RPMI8226 (cell line): ENCODE measurements at places on chromosomes 1 and 21.

DNA sequence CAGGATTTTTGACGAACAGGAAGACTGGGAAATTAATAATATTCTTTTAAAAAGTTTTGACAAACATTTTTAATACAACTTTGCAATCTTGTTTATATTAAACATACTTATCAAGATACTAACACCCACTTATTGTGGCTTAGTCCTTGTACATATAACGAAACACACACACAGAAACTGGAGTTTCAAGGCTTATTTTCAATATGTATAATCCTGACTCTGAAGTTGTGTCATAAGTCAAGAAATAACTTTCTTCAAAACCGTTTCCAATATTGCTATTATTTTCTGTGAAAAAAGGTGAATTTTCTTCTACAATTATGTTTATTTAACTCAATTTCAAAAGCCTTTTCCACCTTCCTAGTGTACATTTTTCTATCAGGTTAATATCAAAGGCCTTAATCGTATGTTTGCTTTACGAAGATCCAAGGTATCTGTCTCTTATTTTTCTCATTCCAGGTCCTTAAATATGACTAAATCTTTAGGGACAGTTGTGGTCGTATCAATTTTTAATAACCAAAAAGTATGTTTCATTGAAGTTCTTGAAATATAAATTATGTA is 1.8 kb downstream of the CDKN2C start:
- no peak for DNase-seq

GRCh38 chr1:107264561-107264960 is 123.7 kb downstream of the NTNG1 start:
- DNase-seq: no peak

DNA sequence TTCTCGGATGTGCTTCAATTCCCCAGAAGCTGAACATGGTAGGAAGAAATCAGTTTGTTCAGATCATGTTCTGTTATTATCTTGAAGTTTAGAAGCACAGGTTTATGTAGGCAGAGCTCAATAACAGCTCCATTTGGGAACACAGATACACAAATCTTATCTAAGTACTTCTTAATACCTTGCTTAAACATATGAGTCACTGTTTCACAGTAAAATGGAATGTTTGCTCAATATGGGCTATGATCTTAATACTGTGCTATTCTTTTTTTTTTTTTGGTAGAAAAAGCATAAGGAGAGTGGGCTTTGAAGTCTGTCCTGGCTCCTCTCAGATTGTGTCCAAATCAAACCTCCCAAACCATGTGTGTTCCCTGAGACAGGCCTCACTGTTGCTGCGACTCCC is 13.4 kb downstream of the PROK1 start:
- DNase-seq: no peak

DNA sequence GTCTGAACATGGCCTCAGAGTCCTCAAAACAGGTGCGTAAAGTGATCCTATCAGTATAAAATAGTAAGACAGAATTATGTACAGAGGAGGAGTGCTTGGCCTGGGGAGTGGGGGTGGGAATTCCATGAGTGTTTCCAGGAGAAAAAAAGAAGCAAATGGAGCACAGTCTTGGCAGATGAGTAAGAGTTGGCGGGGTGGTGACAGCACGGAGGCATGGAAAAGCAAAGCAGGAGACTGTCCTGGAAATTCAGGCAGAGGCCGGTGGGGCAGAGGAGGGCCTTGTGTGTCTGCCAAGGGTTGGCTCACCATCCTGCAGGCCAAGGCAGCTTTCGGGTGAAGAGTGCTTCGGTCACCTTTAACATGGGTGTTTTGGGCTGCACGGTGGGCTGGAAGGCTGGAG is 63.4 kb downstream of the OPTC start:
- DNase-seq: no peak

GRCh38 chr1:246591504-246591903 is 25.2 kb downstream of the CNST start:
- DNase-seq: no peak

DNA sequence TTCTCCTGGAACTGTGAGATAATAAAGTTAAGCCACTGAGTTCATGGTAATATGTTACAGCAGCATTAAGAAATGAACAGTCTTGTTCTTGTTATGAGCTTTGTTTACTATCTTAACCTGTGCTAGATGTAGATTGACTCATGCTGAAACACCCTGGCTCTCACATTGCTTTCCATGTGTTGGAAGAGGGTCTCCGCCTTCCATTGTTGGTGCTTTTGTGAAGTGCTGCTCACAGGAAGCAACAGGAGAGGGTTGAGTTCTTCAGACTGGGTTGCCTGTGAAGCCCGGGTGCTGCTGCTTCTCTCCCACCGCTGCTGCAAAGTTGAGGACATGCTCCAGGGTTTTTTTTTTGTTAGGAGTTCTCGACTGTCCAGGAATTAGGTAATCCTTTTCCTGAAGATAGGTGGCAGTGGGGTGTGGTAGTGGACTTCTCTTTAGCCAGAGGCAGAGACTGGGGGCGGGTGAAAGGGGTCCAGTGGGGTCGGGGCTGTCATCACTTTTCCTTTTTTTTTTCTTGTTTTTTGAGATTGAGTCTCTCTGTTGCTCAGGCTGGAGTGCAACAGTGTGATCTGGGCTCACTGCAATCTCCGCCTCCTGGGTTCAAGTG is 28.7 kb upstream of the HMGN1 start:
- no peak for DNase-seq

DNA sequence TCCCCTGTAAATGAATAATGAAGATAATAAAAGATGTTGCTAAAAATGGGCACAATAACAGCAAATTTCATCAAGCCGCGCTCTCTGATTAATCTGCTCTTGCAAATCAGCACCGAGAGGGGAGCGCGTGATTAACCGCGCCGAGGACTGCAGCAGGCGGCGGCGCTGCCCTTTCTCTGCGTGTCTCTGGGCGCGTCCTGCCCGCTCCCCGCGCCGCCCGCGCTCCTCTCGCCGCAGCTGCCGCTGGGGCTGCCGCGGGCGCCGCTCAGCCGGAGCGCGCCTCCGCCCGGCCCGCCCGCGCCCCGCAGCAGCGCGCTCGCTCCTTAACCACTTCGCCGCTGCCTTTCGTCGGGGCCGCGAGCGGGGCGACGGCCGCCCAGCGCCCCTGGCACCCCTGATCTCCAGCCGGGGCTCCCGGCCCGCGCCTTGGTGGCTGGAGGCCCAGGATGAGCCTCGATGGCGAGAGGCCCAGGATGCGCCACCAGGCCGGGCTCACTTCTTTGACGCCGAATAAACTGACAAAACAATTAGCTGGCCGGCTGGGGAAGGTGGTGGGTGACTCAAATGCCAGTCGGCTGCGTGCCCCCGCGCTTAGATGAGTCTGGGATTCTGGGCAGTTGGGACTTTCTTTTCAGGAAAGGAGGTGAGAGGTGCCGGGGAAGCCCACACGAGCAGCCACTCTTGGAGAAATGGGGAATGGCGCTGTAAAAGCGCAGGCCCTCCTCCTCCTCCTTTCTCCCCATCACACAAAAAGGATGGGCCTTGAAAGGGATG is 221.4 kb upstream of the PKN2 start:
- DNase-seq: no peak
